ENCODE measurements at places on chromosomes 4 and X. TPM values are rescaled to one million over a fixed set of nuclear protein-coding genes. Genes with fewer than 3 reads are reported as not detected.

Gene CCSER1
- total RNA-seq: 19.9 TPM

Gene EDA
- 21.2 TPM for total RNA-seq

Gene IL9R
- not detected for total RNA-seq

Gene RPL34
- 700 TPM for total RNA-seq

Gene PRKG2
- total RNA-seq: 0.92 TPM

Gene DHX15
- total RNA-seq: 220 TPM

Gene ANKRD37
- total RNA-seq: 20.1 TPM

Gene CPXCR1
- total RNA-seq: not detected

DNA sequence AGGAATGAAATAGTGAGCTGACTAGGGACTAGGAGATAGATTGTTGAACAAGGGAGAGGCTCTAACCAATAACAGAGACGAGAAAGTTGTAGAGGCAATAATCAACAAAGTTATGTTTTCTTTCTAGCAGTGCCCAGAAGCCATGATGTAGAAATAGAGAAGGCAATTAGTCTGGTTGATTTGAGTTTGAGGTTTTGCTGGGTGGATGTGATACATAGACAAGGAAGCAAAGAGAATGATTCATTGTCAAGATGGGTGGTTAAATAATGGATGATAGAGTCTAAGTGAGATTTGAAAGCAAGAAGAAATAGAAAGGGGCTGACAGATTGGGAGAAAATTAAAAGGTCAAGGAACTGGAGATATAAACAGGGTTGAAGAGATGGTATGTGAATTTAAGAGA is 11.2 kb downstream of the RBM41 start:
- DNase-seq: no peak

DNA sequence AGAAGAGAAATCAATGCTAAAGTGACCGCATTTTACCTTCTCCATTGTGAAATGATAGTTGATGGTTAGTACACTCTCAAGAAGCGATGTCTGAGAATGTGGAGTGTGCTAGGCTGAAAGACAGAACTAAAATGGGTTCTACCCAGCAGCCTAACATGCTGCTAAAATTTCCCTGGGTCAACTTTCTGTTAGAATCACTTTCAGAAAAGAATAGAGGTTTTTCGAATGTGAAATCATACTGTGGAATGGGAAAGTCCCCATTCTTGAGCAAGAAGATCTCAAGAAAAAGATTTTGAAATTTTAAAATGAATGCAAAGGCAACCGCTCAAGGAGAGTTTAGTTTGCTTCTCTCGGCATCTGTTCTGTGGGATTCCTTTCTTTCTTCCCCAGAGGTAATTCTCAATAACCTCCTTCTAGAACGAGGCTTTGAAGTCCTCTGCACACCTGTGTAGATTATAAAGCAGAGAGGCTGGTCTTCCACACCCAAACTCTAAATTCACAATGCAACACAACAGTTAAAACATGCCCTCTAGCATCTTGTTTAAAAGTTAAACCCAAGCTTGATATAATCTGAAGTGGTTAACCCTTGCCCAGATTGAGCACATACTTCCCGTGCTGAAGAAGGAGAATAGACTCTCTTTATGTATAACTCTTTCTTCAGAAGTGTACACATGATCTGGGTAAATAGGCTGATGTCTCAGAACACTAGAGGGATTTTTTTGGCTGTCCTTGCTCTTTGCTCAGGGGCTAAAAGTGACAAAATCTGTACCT is 208.7 kb upstream of the KLF3 start:
- DNase-seq: no peak

GRCh38 chr4:178415925-178416324 is 973.7 kb upstream of the AGA start:
- no peak for DNase-seq

DNA sequence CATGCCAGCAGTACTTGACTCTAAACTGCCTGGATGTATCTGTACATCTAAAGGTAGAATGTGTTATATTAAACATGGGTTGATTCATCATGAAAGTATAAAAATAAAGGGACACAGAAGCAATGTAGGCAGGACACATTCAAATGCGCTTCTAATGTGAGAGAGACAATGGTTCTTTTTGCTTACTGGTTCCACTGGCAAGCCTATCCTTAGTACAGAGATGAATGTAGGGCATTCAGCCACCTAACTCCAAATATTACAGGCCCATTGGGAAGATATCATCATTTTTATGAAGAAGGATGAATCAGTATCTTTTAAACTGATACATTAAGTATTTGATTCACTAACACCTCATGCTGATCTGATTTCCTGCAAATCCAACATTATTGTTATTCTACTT is 18.0 kb downstream of the CDKL2 start:
- no peak for DNase-seq

GRCh38 chr4:24473309-24473721 is 111.0 kb downstream of the DHX15 start:
- DNase-seq: peak; percentile 62

GRCh38 chrX:68060506-68061205 is 372.6 kb downstream of the OPHN1 start:
- peak; percentile 30 for DNase-seq

- DNase-seq: no peak
Measured at GRCh38 chr4:188032170-188032569, 36.6 kb downstream of the ZFP42 start.

- DNase-seq: no peak
Measured at GRCh38 chr4:184836613-184837012, 10.8 kb upstream of the ACSL1 start.

GRCh38 chrX:84441143-84441542 is 61.1 kb downstream of the HDX start:
- no peak for DNase-seq

DNA sequence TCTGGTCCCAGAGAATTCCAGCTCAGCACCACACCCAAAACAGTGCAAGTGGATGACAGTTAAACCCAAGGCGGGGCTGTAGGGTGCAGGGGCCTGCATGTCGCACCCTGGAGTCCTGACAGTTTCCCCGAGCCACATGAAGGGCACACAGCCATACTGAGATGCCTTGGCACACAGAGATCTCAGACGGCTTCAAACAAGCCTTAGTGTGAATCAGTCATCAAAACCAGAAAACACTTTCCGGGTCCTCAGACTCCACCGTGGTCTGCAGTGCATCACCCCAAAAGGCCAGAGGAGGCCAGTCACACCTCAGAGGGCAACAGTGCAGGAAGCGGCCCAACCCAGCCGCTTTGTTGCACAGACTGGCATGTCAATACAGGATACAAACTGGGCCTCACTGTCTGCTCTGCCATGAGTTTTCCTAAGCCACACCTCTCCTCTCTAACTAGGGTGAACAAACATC is 64.6 kb upstream of the ENPP6 start:
- DNase-seq: no peak

- DNase-seq: no peak
Measured at GRCh38 chr4:172986114-172986513, 182.5 kb upstream of the GALNT7 start.

DNA sequence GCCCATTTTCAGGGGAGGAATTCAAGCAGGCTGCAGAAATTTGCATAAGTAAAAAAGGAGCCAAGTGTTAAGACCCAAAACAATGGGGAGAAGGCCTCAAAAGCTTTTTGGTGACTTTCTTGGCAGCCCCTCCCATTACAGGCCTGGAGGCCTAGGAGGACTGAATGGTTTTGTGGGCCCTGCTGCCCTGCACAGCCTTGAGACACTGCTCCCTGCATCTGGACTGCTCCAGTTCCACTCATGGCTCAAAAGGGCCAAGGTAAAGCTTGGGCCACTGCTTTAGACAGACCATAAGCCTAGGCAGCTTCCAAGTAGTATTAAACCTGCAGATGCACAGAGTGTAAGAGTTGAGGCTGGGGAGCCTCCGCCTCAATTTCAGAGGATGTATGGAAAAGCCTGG is 501.6 kb downstream of the MID1IP1 start:
- DNase-seq: no peak

GRCh38 chr4:2402048-2402842 is 16.2 kb downstream of the ZFYVE28 start:
- DNase-seq: peak; percentile 91

- no peak for DNase-seq
Measured at GRCh38 chr4:121269001-121269400, 104.9 kb upstream of the TNIP3 start.

DNA sequence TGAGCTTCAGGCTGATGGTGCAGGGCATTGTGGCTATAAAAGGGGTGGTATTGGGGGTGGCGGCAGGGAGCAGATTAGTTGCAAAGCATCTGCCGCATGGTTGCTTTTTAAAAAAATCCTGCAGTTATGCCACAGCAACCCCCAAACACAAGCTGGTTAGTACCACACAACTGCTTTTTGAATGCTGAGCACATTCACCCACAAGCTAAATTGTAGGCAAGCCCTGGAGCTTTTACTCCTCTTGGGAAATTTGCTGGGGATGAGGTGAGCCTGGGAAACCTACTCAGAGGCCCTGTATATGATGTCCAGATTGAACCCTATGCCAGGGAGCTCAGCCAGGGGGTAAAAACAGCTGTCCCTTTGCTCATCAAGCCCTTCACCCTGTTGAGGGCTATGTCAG is 33.8 kb upstream of the TRIM2 start:
- no peak for DNase-seq

- no peak for DNase-seq
Measured at GRCh38 chr4:133186210-133186609, 37.1 kb downstream of the PCDH10 start.

GRCh38 chrX:2539586-2539985 is 38.8 kb upstream of the DHRSX start:
- DNase-seq: no peak

- no peak for DNase-seq
Measured at GRCh38 chr4:69470561-69470960, 25.1 kb downstream of the UGT2B4 start.

All from tongue (tissue), 3 donors.